ENCODE measurements at places on chromosomes 1 and 21.
A peak's percentile ranks its signal among the peaks of the same experiment; 100 is the strongest.

GRCh38 chr21:33019885-33020557 lies 5.7 kb upstream of the OLIG2 start:
- DNase-seq, result no peak

DNA sequence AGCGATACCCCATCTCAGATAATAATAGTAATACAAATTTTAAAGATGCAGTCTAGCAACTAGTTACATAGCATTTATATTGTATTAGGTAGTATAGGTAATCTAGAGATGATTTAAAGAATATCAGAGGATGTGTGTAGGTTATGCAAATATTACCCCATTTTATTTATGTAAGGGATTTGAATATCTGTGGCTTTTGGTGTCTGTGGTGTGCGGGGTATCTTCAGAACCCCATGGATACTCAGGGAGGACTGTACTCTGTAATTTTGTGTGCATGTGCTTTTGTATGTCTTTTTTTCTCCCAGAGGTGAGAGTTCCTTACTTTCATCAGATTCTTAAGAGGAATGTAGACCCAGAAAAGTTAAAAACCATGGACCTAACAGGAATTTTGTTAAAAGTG lies 12.8 kb downstream of the RNF2 start:
- no peak for DNase-seq

- no peak for DNase-seq
These were observed 80.3 kb upstream of the TLR5 start for GRCh38 chr1:223223091-223223995.

DNA sequence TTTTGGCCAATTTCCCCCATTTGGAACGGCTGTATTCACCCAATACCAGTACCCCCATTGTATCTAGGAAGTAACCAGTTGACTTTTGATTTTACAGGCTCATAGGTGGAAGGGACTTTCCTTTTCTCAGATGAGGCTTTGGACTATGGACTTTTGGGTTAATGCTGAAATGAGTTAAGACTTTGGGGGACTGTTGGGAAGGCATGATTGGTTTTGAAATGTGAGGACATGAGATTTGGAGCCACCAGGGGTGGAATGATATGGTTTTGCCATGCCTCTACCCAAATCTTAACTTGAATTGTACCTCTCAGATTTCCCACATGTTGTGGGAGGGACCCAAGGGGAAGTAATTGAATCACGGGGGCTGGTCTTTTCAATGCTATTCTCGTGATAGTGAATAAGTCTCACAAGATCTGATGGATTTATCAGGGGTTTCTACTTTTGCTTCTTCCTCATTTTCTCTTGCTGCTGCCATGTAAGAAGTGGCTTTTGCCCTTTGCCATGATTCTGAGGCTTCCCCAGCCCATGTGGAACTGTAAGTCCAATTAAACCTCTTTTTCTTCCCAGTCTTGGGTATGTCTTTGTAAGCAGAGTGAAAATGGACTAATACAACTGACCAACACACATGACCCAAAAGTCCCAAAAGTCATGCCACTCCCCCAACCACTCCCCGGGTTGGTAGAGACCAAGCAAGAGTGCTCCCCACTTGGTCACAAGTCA lies 35.4 kb upstream of the ZNF496 start:
- no peak for DNase-seq

DNA sequence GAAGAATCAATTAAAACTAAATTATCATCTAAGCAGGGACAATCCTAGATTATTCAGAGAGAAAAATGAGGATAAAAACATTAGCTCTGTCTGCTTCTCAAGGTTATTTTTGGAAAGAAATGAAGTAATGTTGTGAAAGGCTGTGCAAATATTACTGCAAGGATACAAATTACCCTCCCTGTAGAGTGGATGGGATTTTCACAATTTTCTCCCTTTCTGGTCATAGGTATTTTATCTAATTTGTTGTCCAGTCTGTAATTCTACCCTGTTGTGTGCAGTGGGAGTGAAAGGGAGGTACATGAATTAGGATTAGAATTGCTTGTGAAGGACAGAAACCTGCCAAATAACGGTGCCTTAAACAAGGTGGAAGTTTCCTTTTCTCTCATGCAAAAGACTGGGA lies 54.7 kb downstream of the MAP3K7CL start:
- DNase-seq, result no peak

DNA sequence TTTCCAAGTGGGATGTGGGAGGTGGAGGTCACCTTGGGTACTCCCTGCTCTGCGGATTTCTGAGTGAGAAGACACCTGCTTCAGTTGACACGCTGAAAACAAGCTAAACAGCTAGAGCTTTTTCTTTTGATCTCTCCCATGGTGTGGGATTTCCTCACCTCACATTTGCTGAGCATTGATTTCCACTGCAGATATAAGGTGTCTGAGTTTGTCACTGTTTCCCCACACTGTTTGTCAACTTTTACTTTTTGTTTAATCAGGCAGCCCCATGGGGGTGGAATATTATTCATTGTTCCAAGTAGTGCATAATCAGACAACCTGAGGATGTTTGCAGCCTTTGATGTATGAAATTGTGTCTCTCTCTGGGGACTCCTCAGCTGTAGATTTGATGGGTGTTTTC lies 49.5 kb downstream of the FASLG start:
- no peak for DNase-seq

- DNase-seq, result peak; percentile 12
These were observed 58.9 kb upstream of the LRRC8D start for GRCh38 chr1:89761901-89762300.

- DNase-seq, result no peak
These were observed 225.2 kb upstream of the LYPLAL1 start for GRCh38 chr1:218948446-218948845.

- DNase-seq, result no peak
These were observed 99.4 kb downstream of the TEX35 start for GRCh38 chr1:178612261-178612660.

DNA sequence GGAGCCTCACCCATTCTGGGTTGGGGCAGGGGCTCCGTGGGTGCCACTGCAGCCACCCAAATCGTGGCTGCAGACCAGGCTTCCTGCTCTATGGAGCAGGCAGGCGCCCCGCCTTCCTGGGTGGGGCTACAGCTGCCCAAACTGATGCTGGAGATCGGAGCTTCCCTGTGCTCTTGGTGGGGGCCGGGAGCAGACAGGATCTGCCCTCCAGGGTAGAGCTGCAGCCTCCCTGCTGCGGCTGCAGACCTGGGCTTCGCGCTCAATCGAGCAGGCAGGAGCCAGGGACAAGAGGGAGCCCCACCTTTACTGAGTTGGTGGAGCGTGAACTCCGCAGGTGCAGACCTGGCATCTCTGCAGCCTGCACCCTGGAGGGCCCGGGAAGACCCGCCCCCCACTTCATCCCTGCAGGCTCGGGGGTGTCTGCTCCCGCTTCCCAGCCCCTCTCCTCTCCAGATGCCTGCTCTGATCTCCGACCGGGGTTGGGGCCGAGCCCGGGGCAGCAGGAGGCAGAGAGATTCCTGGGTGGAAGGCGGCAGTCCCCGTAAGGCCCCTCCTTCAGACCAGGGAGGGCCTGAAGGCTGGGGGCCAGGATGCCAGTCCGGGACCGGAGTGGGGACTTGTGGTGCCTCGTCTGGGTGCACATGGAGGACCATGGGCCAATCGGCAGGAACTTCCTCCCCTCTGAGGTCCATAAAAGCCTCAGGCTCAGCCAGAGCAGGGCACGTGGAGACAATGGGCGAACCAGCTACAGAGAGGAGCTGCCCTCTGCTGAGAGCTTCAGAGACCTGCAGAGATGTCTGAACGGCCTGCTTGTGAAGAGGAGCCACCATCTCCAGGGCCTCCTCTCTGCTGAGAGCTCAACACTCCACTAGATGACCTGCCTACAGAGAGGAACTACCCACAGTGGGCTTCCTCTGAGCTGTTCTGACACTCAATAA lies 359.3 kb downstream of the SMYD3 start:
- no peak for DNase-seq

- peak; percentile 90 for DNase-seq
These were observed 29.9 kb upstream of the EPHA8 start for GRCh38 chr1:22533244-22533895.

DNA sequence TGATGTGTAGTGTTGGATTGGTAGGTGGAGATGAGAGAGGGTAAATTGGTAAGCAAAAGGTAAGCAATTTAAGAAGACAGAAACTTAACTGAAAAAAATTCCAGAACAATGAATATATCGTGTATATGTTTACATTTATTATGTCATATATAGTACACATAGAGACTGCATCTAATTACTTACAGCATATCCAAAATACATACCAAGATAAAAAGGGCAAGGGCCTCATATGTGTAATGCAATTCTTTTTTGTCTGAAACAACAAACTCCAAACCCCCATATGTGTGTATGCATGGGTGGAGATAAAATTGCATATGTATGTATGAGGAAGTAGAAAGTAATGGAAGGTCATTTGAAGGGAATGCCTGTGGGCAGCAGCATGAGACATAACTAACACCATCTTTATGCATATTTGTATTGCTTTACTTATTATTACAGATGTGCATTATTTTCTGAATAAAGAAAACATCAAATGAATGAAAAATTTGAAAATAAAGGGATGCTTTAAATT lies 4.3 kb downstream of the KRTAP20-3 start:
- DNase-seq, result no peak

- no peak for DNase-seq
These were observed 8.5 kb downstream of the NECAP2 start for GRCh38 chr1:16449065-16449464.

DNA sequence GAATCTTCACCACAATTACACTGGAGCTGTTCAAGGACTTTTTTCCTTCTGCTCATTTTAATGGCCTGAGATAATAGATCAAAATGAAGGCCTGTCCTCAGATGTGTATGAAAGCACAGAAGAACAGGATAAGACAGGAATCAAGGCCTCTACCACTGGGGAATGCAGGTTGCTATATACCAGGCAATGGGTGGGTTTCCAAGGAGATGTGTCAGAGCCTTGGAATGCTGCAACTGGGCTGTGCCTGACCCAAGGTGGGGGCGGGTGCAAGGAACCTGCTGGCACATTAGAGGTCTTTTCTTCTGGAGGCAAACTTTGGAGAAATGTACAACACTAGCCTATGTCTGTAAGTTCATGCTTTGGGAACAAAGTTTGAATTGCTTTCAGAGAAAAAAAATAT lies 21.7 kb upstream of the LAMC2 start:
- DNase-seq, result no peak
